Activated CD8-positive, alpha-beta memory T cell treated with anti-CD3 and anti-CD28 coated beads for 24 hours (primary cell): ENCODE measurements at places on chromosomes 12 and 14.

GRCh38 chr12:93186131-93186530 is 191.6 kb upstream of the NUDT4 start:
- no peak for DNase-seq

- DNase-seq: no peak
Measured at GRCh38 chr14:29741909-29742401, 185.7 kb downstream of the PRKD1 start.

DNA sequence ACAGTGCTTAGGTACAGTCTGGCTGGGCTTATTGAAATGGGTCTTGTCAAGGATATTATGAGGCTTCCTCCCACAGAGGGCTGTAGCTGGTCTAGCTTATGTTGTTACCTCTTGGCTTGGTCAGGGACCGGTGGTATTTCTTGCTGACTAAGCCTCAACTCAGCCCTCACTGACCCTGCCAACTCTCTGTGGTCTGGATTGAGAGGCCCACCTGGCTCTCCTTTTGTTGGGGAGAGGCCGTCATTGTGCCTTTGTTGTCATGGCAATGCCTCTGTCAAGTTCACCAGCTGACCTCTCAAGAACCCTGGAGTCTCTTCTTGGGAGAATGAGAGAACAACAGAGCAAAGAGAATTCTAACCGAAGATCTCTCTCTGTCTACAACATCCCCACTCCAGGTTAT is 245.6 kb upstream of the NPAS3 start:
- DNase-seq: no peak

- no peak for DNase-seq
Measured at GRCh38 chr12:47244835-47245234, 165.1 kb upstream of the AMIGO2 start.

- no peak for DNase-seq
Measured at GRCh38 chr14:22220427-22220826, 368.6 kb downstream of the DAD1 start.

GRCh38 chr14:95322651-95323050 is 2.9 kb upstream of the CLMN start:
- DNase-seq: no peak

DNA sequence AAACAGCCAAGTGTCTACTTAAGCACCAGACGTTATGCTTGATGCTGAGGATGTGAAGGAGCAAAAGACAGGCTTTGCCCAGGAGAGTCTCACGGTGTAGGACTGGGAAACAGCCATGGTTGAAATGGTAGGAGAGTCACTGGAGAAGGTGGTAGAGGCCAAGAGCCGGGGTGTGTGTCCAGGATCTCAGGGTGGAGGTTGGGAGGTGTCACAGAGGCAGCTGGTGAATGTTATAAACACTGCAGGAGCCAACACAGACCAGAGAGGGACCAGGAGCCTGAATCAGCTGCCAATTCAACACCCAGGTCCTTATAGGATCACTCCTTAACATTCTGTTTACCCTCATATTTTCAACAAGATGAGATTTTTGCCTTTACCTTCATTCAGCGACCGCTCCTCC is 7.5 kb downstream of the NID2 start:
- no peak for DNase-seq

GRCh38 chr14:35122696-35123387 is 490 bp downstream of the PRORP start:
- peak; percentile 57 for DNase-seq

DNA sequence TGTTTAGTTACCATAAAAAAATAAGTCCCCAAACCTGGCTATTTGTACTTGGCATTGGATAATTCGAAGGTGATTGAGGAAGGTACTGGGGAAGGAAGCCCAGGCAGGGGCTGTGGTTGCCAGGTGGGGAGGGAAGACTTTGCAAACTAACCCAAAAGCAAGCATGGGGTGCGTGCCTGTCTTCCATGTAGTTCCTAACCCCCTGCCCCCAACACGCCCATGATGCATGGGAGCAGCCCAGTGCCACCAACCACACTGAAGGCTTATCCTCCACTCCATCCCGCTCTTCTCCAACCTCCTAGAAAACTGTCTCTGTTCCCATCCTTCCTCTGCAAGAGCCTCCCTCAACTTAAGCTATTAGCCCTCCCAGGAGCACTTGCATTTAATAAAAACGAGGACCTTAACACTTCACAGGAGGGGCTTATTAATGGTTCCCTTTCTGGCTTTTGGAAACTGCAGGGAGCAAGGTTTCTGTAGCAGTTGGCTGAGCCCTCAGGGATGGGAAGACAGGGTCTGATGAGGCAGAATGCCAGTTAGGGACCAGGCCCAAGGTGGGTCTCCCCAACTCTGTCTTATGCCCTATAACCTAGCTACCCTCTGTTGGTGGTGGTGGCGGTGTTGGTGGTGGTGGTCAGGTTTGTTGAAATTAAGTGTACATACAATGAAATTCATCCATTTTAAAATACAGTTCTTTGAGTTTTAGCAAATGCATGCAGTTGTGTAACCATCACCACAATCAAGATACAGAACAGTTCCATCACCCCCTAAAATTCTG is 96.0 kb downstream of the ZFP36L1 start:
- DNase-seq: no peak

DNA sequence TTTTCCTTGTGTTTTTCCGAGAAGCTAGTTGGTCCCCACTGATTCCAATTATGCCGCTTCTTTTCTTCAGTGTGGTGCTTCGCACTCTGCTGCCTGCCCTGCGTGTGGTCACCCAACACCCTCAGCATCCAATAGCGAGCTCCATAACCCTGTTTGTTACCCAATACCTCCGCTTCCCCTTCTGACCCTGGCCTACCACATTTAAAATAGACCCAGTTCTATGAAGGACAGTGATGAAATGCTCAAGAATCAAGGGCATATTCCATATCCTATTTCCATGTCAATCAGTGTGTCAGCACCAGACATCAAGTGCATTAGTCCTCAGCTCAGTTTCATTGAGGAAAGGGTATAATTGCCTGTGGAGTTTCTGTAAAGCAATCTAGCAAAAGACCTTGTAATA is 9.5 kb downstream of the NDRG2 start:
- DNase-seq: no peak

DNA sequence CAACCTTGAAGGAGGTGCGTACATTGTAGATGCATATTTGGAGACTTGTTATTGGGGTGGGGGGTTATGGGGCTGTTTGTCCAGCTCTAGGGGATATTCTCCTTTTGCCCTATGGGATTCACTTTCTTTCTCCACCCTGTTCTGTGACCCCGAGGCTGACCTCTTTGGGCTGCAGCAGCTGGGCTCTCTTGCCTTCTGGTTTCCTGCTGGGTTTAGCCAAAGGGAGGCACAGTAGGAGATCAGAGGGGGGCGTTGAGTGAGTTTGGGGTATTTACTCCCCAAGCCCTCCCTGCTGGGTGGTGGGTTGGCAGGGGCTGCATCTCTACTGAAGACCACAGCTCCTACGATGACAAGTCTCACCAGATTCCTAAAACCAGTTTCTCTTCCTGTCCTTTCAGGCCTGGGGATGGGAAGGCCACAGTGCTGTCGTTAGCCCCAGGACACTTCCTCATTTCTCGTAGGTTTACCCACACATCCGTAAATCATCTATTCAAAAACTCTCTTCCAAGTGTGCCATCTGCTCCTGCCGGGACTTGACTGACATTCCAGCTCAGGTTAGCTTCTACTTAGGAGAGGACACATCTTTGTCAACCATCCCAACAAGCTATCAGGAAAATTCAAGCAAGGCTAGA is 127.1 kb downstream of the TMEM30B start:
- DNase-seq: no peak

DNA sequence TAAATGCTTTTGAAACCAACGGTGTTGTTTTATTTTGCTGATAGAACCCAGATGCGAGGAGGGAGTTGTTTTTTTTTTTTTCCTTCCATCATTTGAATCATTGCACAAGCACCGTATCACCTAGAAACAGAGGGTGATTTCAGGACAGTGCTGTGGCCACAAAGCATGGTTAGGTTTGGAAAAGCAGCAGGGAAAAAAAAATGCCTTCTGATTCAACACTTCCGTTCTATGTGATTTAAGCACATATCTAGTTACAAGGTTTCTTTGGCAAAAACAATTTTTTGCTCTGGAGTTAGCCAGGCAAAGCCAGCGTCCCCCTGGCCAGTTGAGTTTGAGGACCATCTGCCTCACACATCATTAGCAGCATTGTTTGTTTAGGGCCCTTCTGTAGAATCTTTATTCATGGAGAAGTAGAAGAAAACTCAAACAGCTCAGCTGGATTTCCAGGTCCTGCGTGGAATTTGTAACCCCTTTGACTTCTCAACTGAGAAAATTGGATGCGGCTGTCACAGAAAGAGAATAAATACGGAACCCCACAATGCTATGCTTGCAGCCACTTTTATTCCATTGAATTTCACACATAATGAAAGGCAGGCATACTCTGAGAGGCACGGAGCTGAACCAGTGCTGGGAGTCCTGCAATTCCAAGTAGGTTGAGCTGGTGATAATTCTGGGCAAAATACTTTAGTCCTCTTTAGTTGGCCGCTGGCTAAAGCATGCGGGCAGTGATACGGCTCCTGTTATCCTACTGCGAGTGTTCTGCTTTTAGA is 17.0 kb upstream of the WNT5B start:
- DNase-seq: no peak

- no peak for DNase-seq
Measured at GRCh38 chr12:112543751-112544150, 125.0 kb downstream of the PTPN11 start.

- DNase-seq: no peak
Measured at GRCh38 chr12:11962860-11963259, 107.9 kb upstream of the BCL2L14 start.

- no peak for DNase-seq
Measured at GRCh38 chr12:103138538-103138937, 181.1 kb downstream of the ASCL1 start.

GRCh38 chr12:14841761-14842160 is 1.6 kb downstream of the ART4 start:
- no peak for DNase-seq

GRCh38 chr12:112599871-112600270 is 181.1 kb downstream of the PTPN11 start:
- no peak for DNase-seq

DNA sequence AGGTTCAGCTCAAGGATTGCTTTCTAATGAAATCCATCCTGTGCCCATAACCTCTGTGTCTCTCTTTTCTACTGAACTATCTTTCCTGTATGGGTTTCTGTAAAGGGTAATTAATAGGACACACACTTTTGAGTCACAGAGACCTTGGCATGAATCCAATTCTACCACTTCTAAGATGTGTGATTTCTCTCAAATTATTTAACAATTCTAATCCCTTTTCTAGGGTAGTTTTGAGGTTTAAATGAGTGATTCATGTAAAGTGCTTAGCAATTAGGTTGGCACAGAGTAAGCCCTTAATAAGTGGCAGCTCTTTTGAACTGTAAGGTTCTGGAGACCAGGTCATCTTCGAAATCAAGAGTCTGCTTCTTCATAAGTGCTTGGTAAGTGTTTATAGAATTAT is 202.7 kb downstream of the RASSF9 start:
- no peak for DNase-seq

GRCh38 chr14:55129086-55129427 is at the start of gene LGALS3:
Gene LGALS3, plus strand, starts transcription at chr14:55129252. Its CDS starts 8,122 bp downstream, at chr14:55137374.
- peak; percentile 73 for DNase-seq

DNA sequence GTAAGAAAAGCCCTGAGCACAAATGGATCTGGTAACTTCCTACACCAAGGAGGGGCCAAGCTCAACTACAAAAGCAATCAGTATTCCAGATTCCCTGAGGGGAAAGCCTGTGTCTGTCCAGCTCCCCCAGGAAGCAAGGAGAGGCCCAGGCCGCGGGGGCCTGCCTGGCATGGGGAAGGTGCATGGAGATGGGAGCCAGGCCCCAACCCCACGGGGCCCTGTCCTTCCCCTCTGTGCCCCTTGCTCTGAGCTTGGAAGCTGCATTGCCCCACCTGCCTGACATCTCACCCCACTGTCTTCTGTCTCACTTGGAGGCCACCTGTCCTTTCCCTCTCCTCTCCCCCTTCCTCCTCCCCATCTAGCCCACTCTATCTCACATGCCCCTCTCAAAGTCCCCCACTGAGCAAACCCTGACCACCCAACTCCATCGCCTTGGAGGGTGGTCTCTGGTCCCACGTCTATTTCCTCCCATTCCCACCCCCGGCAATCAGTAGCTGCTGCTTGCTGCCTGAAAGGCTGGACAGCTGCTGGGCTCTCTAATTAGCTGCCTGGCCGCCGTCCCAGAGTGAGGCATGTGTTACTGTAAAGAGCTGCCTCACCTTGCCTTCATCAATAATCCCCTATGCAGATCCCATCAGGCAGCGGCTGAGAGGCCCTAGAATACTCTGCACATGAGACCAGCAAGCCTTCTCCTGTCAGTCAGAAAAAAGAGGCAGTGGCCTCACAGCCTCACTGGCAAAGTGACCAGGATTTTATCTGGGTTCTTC is 3.4 kb upstream of the TMEM229B start:
- no peak for DNase-seq

GRCh38 chr12:5803532-5803931 is 141.5 kb downstream of the ANO2 start:
- DNase-seq: no peak

GRCh38 chr14:63867933-63868921 is 15.4 kb downstream of the SYNE2 start:
- no peak for DNase-seq

GRCh38 chr12:47870175-47870781 is 34.5 kb downstream of the VDR start:
- no peak for DNase-seq

DNA sequence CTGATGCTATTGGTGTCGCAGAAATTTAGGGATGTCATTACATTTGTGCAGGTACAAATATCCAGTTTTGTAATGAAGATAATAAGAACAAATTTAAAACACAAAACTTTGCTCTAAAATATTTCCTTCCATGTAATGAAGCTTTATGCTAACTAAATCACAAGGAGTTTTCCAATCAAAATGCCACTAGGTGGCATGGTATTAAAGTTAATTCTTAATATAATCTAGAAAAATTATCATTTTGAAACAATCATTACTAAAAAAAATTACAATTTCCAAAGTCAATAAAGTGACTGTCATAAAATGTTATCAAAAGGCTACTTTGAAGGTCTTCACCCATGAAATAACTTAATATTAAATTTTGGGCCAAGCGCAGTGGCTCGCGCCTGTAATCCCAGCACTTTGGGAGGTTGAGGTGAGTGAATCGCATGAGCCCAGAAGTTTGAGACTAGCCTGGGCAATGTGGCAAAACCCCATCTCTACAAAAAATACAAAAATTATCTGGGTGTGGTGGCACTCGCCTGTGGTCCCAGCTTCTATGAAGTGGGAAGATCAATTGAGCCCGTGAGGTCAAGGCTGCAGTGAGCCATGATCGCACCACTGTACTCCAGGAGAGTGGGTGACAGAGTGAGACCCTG is 77.4 kb downstream of the KIF21A start:
- no peak for DNase-seq

GRCh38 chr12:93621986-93622385 is 49.5 kb downstream of the SOCS2 start:
- no peak for DNase-seq

DNA sequence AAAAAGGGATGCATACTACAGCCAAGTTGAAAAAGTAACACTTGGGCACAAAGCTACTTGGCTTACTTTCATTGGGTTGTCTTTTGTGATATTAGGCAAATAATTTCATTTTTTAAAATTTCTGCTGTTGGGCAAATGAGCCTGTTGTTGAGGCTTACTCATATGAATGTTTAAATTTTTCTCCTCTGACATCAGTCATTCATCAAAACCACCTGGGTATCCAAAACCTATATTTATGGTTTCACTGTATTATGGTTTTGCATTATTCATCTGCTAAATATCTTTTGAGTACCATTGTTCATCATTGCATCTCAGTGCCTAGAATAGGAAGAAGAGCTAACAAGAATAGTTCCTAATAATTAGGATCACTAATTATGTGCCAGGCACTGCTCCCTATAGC is 28.1 kb downstream of the DYRK2 start:
- no peak for DNase-seq
